ENCODE measurements at places on chromosomes 4 and X.

DNA sequence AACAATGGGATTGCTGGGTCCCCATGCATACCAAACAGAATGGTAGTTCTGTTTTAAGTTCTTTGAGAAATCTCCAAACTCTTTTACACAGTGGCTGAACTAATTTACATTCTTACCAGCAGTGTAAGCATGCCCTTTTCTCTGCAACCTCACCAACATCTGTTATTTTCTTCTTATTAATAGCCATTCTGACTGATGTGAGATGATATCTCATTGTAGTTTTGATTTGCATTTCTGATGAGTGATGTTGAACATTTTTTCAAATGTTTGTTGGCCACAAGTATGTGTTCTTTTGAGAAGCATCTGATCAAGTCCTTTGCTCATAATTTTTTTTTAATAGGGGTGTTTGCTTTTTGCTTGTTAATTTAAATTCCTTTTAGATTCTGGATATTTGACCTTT lies 41.2 kb upstream of the ZMAT1 start:
- DNase-seq, result no peak

GRCh38 chr4:92163348-92163747 lies 140.4 kb upstream of the GRID2 start:
- peak; percentile 1 for DNase-seq

- DNase-seq, result no peak
Observed at GRCh38 chr4:71442336-71442735, 103.5 kb downstream of the SLC4A4 start.

DNA sequence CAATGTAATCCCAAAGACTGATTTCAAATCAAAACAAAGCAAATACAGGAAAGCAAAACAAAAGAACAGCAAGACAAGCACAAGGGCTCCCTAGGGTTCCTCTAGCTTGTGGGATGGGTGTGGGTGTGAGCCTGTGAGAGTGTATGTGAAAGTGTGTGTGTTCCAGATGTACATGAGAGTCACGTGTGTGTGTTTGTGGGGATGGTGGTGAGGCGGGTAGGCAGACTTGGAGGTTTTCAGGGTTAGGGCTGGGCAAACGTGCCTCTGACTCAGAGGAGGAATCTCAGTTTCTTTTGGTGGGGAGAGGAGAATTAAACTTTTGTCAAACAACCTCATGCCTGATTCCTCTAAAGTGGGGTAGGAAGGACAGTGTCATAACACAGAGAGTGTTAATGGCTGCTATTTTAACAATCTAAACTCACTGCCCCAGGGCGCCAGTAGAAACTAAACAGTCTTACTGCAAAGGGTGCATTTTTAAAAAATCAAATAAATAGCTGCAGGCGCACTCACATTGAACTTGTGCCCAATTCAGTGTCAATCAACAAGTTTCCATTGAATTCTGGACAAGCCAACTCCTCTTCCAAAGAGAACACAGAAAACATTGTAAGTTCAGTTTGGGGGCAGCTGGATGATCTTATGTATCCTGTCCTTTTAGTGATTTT lies 51.8 kb downstream of the CHRDL1 start:
- DNase-seq, result no peak

GRCh38 chr4:84672177-84672576 lies 89.2 kb downstream of the CDS1 start:
- no peak for DNase-seq

DNA sequence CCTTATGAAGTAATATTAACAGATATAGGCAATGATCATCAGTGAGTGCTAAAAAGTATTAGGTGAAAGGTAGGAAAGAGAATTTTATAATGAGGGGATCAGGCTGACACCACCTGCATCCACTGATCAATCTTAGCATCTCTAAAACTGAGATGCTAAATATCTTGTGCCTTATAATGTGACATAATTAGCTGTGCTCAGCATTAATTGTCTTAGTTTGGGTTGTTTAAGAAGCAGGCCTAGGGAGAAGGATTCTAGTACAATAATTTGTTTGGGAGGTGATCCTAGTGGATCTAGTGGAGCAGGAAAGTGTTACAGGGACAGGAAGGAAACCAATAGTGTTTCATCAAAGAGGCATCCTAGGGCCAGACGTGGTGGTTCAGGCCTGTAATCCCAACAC lies 22.2 kb upstream of the PAPSS1 start:
- DNase-seq, result no peak

DNA sequence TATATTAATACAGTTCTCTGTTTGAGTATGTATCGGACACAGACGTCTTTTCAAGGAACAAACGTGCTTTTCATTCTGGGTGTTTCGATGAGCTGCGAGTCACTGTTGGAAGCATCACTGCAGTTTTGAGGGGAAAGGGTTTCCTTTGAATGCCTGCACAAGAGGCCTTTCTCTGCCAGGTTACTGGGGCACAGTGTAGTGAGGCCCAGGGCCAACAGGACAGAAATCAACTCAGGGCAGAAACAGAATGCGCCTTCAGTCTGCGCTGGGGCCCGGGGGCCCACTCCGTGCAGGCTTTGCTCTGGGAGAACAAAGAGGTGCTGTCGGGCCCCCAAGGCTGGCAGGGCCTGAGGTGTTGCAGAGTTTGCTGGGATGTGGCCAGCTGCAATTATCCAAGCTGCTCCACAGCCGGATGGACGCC lies 2.3 kb upstream of the PPP2R3B start:
- no peak for DNase-seq

GRCh38 chr4:7819446-7819845 lies 120.2 kb downstream of the AFAP1 start:
- no peak for DNase-seq

DNA sequence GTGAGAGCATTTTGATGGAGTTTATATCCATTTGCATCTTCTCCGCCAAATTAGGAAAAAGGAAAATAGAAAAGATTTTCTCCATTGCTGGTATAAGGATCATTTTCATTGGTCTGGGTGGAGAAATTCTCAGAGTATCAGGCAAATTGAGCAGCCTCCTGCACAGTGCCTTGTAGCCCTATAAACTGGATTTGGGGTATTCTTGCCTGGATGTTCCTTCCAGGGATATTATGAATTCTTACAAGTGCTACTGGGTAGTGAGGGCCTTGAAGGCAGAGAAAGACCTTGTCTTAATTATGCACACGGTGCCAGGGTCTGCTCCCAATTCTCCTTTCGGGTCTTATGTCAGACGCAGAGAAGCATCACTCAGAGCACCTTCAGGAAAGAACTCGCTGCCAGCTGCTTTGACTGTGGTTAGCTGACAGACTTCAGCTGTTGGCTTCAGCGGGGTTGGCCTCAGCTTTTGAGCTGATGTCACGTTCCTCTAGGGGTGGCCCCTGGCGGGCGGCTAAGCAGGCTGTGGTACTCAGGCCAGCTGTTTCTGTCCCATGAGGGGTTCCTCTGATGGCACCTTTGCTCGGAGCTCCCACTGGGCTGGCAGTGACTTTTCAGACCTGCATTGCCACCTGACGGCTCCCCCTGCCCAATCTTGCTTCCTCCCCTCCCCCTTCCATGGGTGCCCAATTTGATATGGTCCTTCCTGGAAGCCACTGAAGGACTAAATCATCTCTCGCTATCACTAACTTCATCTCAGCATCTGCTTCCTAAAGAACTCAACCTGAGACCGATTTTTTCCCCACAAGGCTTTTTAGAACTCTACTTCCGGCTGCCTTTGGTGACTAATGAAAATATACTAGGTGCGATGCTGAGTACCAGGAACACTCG lies 519.5 kb downstream of the BCOR start:
- DNase-seq, result no peak

GRCh38 chr4:37008199-37008598 lies 236.3 kb upstream of the NWD2 start:
- no peak for DNase-seq

DNA sequence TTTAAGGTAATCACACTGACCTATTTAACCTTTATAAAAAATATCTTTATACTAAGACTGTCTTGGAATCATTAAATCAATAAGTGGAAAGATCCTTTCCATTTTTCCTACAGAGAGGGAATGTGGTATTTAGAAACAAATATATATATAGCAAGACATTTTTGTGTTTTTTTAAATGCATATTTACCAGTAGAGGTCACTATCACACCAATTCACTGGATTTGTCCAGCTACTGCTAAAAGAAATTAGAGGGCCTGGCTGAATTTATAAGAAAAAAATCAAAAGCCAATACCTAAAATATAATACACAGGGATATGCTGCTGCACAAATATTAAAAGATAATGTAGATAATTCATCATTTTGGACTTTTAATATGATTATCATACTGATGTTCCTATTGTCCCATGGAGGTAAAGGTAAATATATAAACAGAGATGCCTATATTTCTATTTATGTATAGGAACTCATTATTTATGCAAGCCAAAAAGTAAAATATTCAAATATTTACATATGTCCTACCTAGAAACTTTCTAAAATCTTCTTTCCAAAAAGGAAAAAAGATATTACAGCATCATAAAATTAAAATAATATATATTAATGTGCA lies 69.5 kb downstream of the PDE5A start:
- peak; percentile 29 for DNase-seq

DNA sequence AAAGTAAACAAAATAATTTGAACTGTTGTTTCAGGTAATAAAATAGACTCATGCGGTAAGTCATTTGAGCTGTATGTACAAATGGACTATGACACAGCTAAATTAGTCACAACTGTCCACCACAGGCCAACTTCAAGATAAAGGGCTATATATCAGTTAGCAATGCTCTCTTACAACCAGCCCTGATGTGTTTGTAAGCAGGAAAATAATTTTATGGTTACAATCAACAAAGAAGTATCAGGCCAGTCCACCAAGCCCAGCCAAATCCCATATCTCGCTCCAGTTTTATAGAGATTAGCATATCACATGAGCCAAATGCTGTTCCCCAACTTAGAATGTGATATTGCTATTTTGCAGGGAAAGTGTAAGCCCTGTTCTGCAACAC lies 511 bp upstream of the DUSP21 start:
- peak; percentile 90 for DNase-seq

- DNase-seq, result no peak
Observed at GRCh38 chr4:72205831-72206230, 174.0 kb downstream of the NPFFR2 start.

DNA sequence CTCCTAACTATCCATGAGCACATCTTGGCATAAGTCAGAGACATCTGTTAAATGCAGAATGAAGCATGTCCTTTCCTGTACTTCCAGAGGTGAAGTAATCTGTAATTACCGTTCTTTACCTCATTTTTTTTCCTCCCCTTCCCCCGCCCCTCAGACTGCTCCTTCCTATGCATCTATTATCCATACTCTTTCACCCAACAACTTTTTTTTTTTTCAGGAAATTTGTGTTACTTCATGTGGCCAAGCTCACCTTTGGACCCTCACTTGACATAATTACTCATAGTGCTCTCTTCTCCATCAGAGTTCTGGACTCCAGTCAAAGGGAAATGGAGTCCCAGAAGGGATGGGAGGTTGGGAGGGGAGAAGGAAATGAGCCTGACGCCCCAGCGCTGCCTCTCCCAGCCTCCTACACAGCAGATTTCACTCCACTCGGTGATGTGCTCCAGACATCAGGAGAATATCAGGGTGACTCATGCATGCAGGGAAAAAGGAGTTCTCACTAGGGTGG lies 568.8 kb downstream of the STIM2 start:
- DNase-seq, result no peak

GRCh38 chr4:4853371-4853823 lies 6.1 kb upstream of the MSX1 start:
- no peak for DNase-seq

- no peak for DNase-seq
Observed at GRCh38 chr4:40750461-40751258, 905 bp downstream of the NSUN7 start.

GRCh38 chr4:15402146-15402545 lies 25.7 kb upstream of the C1QTNF7 start:
- DNase-seq, result no peak

DNA sequence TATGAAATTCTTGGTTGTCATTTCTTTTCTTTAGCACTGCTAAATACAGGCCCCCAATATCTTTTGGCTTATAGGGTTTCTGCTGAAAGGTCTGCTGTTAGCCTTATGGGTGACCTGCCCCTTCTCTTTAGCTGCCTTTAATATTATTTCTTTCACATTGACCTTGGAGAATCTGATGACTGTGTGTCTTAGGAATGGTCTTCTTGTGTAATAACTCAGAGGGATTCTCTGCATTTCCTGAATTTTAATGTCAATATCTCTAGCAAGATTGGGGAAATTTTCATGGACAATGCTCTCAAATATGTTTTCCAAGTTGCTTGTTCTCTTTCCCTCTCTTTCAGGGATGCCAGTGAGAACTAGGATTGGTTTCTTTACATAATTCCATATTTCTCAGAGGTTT lies 292.4 kb downstream of the SLC7A11 start:
- no peak for DNase-seq

GRCh38 chr4:112378858-112379257 lies 81.7 kb downstream of the ALPK1 start:
- no peak for DNase-seq

DNA sequence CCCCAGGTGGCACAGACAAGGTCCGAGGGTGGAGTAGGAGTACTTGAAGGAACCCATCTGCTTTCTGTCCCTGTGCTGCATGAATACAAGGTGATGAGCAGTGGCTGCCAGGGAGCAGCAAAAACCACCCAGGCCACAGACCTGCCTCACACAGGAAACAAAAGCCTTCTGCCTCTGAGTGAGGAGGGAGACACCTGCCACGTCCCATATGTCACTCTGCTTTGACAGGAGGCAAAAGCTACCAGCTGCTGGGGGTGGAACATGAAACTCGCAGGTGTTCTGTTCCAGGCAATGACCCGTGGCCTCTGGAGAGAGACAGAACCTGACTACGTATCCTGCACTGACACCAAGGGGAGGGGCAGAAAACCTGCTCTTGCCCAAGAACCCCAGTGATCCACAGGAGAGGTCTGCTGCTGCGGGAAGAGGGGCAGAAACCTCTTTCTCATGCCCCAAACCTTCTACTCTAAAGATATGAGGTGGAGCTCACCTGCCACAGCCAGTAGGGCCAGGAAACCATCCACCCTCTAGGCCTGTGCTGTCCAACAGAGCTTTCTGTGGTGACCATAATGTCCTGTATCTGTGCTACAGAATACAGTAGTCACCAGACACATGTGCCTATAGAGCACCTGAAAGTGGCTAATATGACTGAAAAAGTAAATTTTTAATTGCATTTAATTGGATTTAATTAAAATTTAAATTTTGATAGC lies 172.9 kb downstream of the PRDM5 start:
- DNase-seq, result no peak

DNA sequence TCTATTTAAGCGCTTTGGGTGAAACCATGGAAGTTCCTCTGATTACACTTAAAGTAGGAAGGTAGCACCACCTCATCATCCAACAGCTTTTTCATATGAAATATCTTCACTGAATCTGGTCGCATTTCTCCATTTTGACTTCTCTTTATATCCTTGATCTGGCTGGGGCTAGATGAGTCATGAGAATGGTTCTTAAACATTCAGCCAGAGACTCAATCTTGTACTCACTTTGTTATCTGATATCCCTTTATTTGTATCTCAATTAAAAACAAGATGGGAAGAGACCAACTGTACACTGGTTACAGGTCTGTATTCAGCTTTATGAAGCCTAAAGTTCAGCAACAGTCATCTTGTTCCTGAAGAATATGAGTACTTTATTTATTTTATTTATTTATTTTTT lies 84.9 kb downstream of the CBLL2 start:
- no peak for DNase-seq

GRCh38 chr4:8913858-8914460 lies 42.3 kb upstream of the HMX1 start:
- DNase-seq, result no peak
